ENCODE measurements at places on chromosomes 7 and 10.

- no peak for DNase-seq
These were observed 87.1 kb upstream of the TMEM106B start for GRCh38 chr7:12124028-12124427.

GRCh38 chr10:86046845-86047460 lies 319.6 kb downstream of the GRID1 start:
- no peak for DNase-seq

- DNase-seq = no peak
These were observed 193.1 kb downstream of the RNLS start for GRCh38 chr10:88390041-88390440.

GRCh38 chr10:51706225-51706624 lies 6.8 kb upstream of the CSTF2T start:
- DNase-seq = no peak

DNA sequence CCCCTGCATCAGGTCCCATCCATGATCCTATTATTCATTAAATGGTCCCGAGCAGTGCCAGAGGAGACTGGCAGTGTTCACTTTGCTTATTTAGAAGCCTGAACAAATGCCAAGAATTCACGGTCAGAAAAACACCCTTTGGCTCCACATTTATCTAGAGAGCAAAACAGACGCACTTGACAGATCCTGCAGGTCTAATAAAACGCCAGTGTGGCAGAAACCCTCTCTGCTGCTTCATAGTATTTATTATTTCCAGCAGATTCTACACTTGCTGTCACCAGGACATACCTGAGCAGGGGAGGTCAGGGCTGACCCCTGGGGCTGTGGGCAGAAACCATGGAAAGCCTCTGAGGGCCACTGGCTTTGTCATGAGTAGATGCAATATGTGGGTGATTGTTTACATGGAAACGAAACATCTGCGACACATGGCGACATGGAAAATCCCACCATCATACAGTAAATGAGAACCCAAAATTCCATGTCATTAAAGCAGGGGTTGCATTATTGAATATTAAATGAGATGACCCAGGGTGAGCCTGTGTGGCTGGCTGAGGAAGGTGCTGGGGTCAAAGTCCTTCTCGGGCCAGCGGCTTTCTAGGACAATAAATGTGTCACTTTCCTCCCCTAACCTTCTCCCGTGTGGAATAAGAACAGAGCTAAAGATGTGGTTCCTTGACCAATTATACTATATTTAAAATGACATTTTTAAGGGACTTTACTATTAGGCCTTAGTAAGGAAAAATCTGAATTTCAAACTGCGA lies 205.9 kb upstream of the SVIL start:
- DNase-seq = no peak

- DNase-seq = no peak
These were observed 25.9 kb downstream of the TIMM23 start for GRCh38 chr10:45997994-45998763.

- no peak for DNase-seq
These were observed 15.5 kb downstream of the LZTS2 start for GRCh38 chr10:101014966-101015581.

- no peak for DNase-seq
These were observed 99.6 kb upstream of the BMPER start for GRCh38 chr7:33805630-33806233.

DNA sequence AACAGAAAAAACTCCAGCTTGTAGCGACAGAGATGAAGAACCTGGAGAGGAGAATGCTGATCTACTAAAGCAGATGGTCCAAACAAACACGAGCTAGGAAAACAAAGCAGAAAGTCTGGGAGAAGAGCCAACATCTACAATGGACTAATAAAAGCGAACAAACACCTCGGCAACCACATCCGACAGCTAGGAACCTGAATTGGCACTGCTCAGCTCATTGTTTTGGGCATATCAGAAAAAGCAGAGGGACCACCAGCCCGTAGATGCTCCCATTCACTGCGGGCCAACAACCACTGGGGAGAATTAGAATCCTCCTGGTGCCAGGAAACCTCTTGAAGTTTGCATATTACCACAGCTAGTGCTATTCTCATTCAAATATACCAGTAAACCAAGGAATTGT lies 204.7 kb downstream of the NXPH1 start:
- peak; percentile 98 for DNase-seq

DNA sequence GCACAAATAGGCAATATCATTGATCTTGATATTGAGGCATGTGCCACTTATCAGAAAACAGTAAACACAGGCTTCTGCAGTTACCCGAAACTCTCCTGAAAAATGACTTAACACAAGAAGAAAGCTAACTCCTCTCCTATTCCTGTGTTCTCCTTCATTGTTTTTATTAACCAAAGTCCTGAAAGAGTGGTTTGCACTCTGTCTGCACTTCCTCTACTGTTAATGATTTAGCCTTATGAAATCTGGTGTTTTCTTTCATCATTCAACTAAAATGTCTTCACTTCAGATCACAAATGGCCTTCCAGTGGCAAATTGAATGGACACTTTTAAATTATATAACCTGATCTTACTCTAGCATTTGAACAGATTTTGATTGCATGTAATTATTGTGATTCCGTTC lies 630.6 kb upstream of the PHF14 start:
- DNase-seq = no peak

- DNase-seq = peak; percentile 2
These were observed 128.1 kb upstream of the FAM20C start for GRCh38 chr7:64098-64915.

DNA sequence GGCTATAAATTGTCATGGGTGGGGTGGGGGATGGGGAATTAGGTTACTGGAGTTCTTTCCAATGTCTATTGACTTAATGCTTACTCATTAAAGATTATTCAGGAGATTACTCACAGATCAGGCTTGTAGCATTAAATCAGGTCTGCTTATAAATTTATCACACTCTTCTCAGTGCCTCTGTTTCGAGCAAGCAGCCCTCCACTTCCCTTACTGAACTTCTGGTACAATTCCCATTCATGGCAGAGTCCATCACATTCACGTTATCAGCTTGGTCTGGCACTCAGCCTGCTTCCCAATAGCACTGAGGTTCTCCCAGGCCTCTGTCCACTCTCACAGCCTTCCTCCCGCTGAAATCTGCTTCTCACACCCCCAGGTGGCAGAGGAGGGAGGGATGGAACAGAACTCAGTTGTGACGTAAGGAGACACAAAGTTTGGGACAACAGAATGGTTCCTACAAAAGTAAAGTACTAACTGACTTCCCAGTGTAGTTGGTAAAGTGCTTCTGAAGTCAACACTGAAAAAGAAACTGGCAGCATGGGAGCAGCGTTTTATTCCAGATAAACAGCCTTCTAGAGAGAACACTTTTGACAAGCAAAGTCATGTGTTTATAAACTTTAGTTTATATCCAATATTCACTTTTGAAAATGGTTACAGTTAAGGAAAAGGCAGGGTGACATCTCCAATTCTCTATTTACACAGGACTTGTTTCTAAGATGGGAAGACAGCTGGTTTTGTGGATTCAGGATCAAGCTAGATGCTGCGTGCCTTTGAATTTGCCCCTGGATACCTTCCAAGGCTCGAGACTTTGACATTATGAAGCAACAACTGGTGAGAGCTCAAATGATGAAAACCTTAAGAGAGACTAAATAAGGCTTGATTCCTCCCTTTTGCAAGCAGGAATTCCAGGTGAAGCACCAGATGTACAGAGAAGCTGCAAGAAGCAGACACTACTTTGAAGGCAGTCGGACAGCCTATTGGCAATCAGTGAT lies 81.4 kb downstream of the ATXN7L1 start:
- DNase-seq = no peak

GRCh38 chr7:118590107-118590506 lies 365.6 kb downstream of the ANKRD7 start:
- DNase-seq = no peak

- no peak for DNase-seq
These were observed 168.7 kb upstream of the GNAI1 start for GRCh38 chr7:79965946-79966345.

- DNase-seq = no peak
These were observed 144.7 kb downstream of the ARHGAP22 start for GRCh38 chr10:48460182-48460581.

GRCh38 chr7:131931370-131931769 lies 374.9 kb upstream of the PODXL start:
- no peak for DNase-seq

DNA sequence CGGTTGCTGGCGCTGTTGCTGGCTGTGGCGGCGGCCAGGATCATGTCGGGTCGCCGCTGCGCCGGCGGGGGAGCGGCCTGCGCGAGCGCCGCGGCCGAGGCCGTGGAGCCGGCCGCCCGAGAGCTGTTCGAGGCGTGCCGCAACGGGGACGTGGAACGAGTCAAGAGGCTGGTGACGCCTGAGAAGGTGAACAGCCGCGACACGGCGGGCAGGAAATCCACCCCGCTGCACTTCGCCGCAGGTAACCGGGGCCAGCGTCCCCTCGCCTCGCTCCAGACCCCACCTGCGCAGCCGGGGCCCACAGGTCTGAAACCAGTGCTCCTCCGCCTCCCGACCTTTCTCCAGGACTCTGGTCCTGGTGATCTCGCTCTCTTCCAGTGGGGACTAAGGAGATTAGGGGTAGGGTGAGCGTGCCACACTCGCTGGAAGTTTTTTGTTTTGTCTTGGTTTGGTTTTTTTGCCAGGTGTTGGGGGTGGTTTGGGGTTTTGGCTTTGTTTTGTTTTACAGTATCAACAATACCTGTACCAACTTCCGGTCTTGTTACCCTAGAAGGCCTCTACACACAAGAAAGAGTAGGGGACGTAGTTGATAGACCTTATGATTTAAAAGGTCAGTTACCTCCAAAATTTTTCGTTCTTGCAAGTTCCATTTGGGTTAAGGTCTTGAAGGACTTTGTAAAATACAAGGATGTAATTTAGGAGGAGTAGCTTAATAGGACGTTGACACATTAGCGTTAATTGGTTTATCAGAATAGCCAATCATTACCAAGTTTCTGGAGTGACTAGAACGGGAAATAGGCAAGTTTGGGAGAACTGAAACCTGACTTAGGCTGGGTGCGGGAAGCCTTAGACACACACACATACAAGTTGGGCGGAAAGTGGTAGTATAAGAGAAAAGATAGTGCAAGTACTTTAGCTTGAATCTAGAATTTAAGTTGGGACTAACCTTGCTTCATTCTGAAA lies 704 bp downstream of the TNKS2 start:
- DNase-seq = no peak

DNA sequence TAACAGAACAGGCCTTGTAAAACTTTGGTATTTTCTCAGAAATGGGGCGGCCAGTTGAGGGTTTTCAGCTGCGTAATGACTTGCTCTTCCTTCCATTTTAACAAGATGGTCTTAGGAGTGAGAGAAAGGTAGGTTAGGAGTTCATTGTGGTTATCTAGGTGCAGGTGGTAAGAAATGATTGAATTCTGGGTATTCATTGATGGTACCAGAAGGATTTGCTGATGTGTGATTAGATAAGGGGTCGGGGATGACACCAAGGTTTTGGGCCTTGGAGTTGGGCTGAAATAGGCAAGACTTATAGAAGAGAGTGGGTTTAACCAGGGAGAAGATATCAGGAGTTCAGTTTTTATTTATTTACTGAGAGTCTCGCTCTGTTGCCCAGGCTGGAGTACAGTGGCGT lies 2.6 kb downstream of the MDH2 start:
- DNase-seq = no peak

DNA sequence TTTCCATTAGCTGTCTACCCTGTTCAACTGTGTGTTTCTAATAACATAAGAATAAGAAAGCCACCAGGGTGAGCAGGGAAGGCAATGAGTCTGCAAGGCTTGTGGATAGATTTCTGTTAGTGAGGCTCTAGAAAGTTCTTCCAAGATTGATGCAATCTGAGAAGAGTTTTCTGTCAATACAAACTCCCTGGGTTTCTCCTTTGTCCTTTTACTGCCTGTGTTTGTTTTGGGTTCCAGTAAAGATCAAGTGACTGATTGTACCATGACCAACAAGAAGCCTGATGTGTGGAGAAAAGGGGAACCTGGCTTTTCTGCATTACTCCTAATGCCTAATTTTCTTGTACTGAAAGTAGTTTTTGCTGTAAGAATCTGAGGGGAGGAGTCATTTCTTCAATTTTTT lies 139.9 kb downstream of the CFTR start:
- DNase-seq = no peak

DNA sequence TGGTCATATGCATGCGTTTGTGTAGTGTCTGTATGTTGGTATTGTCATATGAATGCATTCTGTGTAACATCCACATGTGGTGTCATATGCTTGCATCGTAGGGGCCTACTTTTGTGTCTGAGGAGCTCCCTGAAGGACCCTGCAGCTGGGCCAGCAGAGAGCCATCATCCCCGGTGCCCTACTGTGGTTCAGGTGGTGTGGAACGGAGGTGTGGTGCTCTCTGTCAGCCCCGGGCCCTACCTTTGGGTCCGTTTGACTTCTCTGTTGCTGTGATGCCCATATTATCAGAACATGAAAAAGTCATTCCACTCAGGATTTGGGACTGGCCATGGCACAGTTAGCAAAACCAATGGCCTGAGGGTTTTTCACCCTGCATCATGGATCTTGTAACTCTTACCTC lies 217.9 kb downstream of the ADARB2 start:
- DNase-seq = no peak

Measured in NCI-H1105 (cell line).